ENCODE measurements at places on chromosomes 5 and 9. TPM values are rescaled to one million over a fixed set of nuclear protein-coding genes. Genes with fewer than 3 reads are reported as not detected.

IL9 gene
- not detected for total RNA-seq

ADCY2 gene
- total RNA-seq, result 2.2 TPM

SIT1 gene
- 3.3 TPM for total RNA-seq

KIF2A gene
- 34.2 TPM for total RNA-seq

BTNL8 gene
- 63.5 TPM for total RNA-seq

DNA sequence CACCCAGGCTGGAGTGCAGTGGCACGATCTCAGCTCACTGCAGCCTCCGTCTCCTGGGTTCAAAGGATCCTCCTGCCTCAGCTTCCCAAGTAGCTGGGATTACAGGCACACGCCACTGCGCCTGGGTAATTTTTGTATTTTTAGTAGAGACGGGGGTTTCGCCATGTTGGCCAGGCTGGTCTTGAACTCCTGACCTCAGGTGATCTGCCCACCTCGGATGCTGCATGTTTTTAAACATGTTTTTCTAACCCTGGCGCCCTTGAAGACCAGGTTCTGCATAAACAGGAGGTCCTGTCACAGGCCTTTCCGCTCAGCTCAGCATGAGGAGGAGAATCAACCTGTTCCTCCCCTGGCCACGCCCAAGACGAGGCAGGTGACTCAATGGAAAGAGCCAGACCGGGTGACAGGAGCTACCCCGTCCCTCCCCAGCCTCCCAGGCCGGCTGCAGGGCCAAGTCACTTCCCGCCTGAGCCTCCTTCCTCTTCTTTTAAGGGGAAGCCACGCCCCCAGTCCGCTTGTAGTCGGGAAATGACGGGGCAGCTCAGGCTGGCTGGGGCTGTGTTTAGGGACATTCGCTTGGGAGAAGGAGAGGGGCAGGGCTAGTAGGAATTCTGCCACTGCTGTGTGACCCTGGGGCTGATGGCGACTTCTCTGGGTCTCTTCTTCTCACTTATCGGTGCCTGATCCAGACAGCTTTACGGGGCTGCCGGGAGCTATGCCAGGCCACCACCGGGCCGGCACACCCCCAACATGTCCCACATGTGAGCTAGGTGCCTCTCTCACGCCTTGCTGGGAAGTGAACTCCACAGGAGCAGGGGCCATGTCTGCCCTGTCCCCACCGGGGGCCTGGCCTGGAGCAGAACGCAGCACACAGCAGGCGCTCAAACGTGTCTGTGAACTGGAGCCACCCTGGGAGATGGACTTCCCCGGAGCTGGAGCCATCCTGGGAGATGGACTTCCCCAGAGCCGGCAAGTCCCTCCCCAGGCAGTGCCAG is 6.1 kb downstream of the NOTCH1 start:
- peak; percentile 94 for DNase-seq

DNA sequence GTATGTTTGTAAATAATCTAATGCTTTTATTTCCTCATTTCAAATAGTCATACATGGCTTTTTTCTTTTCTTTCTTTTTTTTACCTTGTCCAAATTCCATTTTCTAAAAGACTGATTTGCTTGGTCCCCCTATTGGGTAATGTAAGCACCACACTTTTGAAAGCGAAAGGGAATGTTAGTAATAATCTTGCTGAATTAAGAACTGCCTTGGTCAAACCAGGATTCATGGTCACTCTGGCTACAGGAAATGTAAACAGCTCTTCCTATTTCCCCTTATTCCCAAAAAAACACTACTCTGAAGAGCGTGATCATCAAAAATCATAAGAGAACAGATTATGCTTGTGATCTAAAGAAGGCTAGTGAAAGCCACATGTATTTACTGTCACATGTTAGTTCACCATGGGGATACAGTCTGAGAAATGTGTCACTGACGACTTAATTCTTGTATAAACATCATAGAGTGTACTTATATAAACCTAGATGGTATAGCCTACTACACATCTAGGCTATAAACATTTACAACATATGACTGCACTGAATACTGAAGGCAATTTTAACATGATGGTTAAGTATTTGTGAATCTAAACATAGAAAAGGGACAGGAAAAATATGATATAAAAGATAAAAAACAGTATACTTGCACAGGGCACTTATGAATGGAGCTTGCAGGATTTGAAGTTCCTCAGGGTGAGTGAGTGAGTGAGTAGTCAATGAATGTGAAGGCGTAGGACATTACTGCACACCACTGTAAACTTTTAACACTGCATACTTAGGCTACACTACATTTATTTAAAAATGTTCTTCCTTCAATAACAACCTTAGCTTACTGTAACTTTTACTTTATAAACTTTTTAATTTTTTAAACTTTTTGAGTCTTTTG is 75.3 kb downstream of the HMGCR start:
- DNase-seq, result no peak

- DNase-seq, result no peak
Observed at GRCh38 chr5:40046792-40047191, 622.0 kb upstream of the DAB2 start.

GRCh38 chr5:96120120-96120519 is 158.5 kb upstream of the ELL2 start:
- no peak for DNase-seq

GRCh38 chr5:169719360-169720314 is 82.6 kb downstream of the DOCK2 start:
- DNase-seq, result no peak

DNA sequence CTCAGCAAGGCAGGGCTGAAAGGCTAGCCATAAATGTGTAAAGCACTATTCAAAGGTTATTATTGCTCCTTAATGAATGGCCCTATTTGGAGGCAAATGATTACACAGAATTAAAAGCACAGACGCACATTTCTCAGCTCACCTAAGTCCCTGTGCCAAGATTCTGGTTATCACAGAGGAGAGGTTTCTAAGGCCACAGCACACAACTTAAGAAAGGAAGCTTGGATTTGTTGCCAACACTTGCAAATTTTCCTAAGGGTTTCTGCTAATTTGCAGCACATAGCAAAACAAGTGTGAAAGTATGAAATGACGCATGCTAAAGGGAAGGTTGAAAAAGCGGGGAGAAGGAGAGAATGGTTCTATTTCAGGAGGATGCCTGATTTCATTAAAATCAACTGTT is 834.1 kb upstream of the C9orf72 start:
- no peak for DNase-seq

DNA sequence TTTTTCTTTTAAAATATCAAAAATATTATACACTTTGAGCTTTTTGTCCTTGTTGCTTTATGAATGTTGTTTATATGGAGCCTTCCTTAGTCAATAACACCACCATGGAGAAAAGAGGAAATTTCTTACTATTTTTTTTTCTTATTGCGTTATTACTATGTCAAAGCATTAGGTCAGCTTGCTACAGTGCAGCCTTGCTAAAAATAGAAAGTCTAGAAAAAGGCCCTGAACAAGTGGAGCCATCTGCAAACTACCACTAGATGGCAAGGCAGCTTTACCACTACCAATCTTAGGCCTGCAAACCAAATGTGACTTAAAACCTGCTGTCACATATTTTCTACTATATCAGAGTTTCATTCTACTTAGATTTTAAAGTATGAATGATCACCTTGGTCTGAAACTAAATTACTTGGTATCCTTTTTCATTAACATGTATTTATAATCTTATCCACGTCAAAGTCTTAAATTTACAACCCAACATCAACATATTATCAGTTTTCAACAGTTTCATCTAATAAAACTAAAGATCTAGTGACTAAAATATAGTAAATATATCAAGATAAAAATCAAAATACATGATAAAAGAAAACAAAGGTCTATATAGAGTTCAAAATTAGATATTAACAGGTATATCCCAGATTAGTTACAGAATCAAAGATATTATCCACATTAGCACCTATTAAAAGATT is 113.1 kb upstream of the ACOT12 start:
- no peak for DNase-seq

DNA sequence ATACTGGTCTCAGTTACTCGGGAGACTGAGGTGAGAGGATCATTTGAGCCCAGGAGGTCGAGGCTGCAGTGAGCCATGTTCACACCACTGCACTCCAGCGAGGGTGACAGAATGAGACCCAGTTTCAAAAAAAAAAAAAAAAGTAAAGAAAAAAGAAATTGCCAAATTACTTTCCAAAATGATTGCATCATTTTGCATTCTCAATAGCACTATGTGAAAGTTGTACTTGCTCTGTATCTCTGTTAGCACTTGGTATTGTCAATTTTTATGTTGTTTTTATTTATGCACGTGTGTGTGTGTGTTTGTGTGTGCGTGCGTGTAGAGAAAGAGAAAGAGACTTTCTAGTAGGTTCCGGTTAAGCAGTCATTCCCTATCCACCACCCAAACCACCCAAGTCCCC is 328.4 kb downstream of the RAB3C start:
- DNase-seq, result no peak

DNA sequence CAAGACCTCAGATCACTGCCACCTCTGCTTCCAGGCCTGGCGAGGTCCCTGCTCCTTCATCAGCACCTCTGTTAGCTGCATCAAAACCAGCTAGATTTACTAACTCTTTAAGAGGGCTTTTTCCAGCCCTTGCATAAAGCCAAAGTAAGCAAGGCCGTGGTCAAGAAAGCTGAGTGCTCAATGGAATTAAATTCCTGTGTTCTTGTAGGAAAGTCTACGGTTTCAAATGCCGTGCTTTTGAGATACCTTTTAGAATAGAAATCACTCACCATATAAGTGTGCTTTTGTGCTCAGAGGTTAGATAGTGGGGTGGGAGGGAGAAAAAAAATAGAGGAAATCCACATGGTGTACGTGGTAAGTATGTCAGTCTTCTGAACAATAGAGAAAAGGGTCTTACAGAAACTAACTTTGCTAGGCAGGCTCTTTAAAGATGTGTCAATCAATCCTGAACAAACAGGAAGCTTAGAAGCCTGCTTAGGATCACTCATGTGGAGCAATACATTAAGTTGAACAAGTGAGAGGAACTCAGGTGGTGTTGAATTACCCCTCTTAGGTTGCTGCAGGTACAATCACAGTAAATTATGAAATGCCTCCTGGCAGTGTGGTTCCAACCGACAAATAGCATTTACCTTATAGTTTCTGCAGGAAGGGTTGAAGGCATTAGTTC is 79.7 kb downstream of the SEMA6A start:
- no peak for DNase-seq

DNA sequence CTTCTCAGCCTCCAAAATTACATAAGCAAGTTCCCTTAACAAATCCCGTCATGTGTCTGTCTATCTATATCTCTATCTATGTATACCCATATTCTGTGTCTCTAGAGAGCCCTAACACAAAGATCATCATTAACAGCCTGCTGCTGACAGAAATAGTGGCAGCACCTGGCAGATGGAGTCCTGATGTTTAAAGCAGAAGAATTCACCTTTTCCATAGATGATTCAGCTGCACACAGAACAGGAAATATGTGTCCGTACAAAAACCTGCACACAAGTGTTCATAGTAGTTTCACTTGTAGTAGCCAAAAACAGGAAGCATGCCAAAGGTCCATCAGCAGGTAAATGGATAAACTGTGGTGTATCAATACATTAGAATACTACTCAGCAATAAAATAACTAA is 45.0 kb upstream of the ACO1 start:
- DNase-seq, result no peak

DNA sequence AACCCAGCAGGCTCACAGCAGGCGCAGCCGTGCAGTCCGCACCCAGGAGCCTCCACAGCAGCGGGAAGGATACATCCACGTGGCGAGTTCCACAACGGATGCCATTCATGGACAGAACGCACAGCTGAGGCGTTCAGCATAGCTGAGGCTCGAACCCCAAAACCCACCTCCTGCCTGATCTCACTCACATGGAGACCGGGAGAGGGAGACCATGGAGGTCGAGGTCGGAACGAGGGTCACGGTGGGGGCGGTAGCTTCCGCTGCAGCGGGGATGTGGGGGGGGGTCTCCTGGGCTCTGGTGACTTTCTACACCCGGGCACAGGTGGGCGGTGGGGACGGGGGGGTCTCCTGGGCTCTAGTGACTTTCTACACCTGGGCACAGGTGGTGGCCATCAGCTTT is 17.5 kb downstream of the TERT start:
- DNase-seq, result no peak

DNA sequence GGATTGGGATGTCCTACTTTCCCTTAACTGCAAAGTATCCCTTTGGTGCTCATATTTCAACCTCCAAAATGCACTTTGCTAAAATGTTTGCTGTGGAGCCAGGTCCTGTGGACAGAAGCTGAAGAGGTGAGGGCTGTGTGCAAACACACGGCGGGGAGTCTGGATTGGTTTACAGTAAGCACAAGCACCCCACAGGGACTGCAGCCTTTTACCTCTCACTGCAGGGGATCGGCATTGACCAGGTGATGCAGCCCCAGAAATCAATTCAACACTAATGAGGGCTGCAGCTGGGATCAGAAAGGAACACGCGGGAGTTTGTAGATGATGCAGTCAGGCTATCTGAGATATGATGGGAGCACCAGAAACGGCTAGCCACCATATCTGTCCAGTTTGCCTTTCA is 450.9 kb downstream of the CCDC171 start:
- no peak for DNase-seq

DNA sequence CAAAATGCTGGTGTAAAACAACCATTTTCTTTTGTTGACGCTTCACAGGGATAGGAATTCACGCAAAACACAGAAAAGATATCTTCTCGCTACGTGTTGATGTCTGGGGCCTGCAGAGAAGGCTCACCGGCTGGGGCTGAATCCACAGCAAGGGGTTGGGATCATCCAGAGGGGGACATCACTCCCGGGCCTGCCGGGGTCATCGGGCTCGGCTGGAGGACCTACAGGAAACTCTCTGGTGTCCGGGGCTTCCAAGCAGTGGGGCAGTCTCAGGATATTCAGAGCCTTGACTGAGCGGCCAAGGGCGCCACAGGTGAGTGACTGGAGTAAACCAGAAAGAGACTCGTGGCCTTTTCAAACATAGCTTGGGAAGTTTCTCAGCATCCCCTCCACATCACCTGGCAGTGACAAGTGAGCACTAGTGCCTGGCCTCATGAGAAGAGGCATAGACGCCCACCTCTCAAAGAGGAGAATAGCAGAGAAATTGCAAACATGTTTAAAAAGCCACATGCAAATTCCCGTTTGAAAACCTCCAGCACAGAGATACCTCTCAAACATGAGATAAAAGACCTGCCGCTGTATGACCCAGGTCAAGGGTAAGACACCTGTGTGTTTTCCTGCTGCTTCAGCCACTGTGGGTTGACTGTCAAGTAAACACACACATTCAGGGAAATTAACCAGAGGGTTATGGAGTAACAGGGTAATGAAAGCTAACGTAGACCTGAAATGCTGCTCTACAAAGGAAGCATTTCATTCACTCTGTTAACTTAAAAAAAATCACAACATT is 50.8 kb upstream of the SIMC1 start:
- no peak for DNase-seq

DNA sequence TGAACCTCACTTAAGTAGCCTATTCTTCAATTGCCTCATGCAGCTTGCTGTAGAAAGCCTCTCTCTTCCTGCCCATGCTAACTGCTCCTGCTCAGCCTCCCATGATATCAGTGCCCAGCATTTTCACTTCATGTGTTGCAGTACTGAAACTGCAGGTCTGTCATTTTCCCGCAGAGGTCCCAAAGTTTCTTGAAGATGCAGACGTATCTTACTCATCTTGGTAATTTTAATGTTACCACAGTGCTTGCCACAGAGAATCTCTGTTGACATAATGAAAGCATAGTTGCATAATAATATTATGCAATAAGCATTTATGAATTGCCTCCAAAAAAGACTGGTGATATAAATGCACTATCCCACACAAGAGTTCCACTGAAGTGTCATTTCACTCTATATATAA is 561.1 kb upstream of the DAP start:
- no peak for DNase-seq
